ENCODE measurements at places on chromosomes 5 and 9. TPM values are rescaled to one million over a fixed set of nuclear protein-coding genes. Genes with fewer than 3 reads are reported as not detected.

IFNA2 gene
- total RNA-seq: not detected

GOLPH3 gene
- 65.3 TPM for total RNA-seq

TRIM7 gene
- total RNA-seq: 1.5 TPM

PRDM9 gene
- total RNA-seq: not detected

HK3 gene
- total RNA-seq: not detected

PKD2L2 gene
- not detected for total RNA-seq

STKLD1 gene
- total RNA-seq: 1.4 TPM

PCDHGB1 gene
- 8.1 TPM for total RNA-seq

MCIDAS gene
- total RNA-seq: 0.29 TPM

PTPN3 gene
- total RNA-seq: 0.29 TPM

TPM2 gene
- 1,008 TPM for total RNA-seq

SPATA31E1 gene
- not detected for total RNA-seq

ZNF618 gene
- total RNA-seq: 3.7 TPM

ARL14EPL gene
- 0.40 TPM for total RNA-seq

ACTBL2 gene
- total RNA-seq: not detected

SUSD1 gene
- 6.8 TPM for total RNA-seq

C5orf52 gene
- not detected for total RNA-seq

SARDH gene
- total RNA-seq: 52.5 TPM

SLC46A2 gene
- total RNA-seq: not detected

ENC1 gene
- 56.6 TPM for total RNA-seq

ANKRD31 gene
- total RNA-seq: not detected
